CD14-positive monocyte (primary cell): ENCODE measurements at places on chromosomes 1 and 21.

DNA sequence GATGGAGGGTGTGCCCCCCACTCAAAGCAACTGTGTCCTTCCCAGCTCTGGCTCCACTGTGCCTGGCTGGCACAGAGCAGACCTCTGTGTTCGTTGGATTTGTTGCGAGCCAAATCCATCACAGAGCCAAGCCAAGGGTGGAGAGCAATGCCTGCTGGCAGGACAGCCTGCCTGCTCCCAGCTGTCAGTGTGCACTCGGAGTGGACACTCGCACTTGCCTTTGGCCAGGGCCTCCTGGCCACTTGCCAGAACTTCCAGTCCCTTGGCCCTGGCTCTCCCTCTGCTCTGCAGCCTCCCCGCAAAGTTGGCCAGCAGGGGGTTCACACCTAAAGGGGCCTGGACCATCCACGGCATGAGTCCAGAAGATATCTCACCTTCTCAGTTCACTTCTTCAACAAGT is 16.4 kb downstream of the HEYL start:
- no peak for DNase-seq

GRCh38 chr1:39220891-39221870 is 16.7 kb downstream of the MACF1 start:
- DNase-seq = no peak

DNA sequence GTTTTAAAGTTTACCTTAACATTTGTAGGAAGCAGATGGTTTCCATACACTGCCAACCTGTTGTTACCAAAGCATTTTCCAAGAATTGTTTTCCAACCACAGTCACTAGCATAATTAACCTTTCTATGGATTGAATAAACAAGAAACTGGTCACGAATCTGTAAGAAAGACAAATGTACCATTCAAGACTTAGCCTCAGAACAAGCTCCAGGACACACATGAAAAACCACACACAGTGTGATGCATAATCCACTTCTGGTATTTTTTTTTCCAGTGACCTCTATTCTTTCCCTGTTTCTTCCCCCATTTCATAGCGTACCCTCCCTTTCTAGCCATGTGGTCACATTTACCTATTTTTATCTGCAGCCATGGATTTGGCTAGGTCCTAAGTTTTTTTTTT is 29.6 kb upstream of the C1orf87 start:
- DNase-seq = no peak

DNA sequence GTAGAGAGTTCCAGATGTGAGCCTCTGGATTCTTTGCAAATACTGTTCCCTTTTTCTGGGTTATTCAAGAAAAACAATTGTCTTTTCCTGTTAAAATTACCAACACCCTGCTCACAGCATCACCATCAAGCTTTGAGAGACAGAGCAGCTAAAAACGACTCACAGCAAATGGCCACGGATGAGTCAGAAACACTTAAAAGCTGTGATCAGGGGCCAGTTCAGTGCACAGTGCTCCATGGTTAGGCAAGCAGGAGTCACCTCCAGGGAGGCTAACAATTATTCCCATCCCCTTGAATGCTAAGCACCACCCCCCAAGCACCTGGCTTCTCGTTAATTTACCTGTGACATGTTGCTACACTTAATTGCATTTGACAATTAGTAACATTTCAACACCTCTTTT is 128.4 kb upstream of the CAMK1G start:
- no peak for DNase-seq

DNA sequence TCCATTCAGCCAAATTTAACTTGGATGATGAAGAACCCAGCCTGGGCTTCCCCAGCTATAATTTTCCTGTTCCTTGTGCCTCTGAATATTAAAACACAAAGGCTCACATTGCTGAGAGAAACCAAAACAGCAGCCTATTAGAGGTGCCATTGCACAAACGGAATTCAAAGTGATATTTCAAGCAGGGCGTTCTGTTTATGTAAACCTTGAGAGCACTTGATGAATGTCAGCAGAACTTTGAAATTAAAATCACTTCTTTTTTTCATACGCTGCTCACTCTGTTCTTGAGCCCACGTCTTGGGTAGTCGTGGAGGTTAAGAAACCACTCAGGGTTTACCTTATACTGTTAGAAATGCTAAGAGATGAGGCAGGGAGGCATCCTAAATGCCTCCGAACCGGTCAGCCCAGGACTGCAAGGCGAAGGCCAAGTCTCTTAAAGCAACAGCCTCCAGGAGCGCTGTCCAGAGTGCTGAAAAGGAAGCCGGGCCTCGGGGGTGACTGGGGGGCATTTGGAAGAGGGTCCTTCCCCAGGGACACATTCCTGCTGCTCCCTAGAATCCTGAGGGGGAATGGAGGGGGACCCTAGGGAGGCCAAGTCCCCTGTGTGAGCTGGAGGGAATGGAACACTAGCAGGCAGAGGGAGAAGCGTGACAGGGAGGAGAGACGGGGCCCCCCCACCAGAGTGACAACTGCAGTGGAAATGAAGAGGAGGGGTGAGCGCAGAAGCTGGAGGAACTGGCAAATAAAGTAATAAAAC is 154.8 kb upstream of the VAMP3 start:
- DNase-seq = no peak

GRCh38 chr1:84711121-84711520 is 20.9 kb upstream of the SSX2IP start:
- no peak for DNase-seq

GRCh38 chr1:154661110-154661509 is 53.1 kb upstream of the ADAR start:
- DNase-seq = no peak

DNA sequence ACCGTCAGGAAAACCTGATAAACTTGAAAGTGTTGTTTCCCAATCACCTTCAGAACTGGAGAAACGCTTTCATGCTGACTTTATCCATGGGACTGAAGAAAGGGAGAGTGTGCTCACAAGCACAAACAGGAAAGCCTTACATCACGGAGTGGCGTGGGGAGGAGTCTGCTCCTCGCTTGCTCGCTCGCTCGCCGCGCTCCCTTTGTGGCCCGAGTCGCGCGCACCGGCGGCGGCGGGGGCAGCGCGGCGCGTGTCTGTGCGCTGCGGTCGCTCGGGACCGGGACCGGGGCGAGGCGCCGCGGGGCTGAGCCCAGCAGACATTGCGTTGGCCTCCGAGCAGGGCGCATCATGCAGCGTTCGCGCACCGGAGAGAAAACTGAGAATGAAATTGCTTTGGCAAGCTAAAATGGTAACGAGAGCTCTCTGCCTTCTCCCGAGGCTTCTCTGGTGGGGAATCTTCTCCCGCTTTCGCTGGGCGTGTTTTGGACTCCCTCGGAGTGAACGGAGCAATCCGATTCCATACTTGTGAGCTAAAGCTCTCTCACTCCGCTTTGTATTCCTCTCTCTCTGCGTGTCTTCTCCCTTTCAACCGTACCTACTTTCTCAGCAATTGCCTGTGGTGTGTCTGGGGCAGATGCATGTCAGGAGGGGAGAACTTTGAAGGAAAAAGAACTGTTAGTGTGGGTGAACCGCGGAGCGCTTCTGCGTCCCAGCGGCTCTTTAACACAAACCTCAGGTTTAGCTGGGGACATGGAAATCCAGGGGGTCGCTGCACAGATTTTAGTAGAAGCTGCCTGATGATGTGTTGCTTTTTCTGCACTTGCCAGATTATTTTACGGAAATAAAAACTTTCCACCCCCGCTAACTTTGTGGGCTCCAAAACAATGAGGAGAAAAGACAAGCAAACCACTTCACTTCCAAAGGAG is at the start of gene RGL1:
TSS of gene RGL1 (plus strand) at position 205 of the 926 bp plus-strand sequence. CDS start at position 383, 178 bp downstream.
- peak; percentile 14 for DNase-seq

GRCh38 chr1:97042551-97042950 is 321.0 kb downstream of the PTBP2 start:
- no peak for DNase-seq

GRCh38 chr1:165666152-165666825 is 32.1 kb downstream of the ALDH9A1 start:
- peak; percentile 42 for DNase-seq
